NK-92 treated with Interleukin-12 subunit alpha and Interleukin-12 subunit beta, amount 100 ng/mL, for 24 hours (cell line): ENCODE measurements at places on chromosomes 3 and 15.

GRCh38 chr3:126481808-126482502 lies 6.3 kb upstream of the ZXDC start:
- DNase-seq: no peak

DNA sequence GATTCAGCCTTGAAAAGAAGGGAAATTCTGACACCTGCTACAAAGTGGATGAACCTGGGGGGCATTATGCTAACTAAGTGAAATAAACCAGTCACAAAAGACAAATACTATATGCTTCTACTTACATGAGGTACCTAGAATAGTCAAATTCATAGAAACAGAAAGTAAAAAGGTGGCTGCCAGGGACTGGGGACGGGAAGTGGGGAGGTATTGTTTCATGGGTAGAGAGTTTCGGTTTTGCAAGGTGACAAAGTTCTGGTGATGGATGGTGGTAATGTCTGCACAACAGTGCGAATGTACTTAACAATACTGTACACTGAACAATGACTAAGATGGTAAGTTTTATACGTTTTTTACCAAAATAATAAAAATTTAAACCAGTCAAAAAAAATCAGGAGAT lies 4.8 kb downstream of the IDH2 start:
- peak; percentile 54 for DNase-seq

DNA sequence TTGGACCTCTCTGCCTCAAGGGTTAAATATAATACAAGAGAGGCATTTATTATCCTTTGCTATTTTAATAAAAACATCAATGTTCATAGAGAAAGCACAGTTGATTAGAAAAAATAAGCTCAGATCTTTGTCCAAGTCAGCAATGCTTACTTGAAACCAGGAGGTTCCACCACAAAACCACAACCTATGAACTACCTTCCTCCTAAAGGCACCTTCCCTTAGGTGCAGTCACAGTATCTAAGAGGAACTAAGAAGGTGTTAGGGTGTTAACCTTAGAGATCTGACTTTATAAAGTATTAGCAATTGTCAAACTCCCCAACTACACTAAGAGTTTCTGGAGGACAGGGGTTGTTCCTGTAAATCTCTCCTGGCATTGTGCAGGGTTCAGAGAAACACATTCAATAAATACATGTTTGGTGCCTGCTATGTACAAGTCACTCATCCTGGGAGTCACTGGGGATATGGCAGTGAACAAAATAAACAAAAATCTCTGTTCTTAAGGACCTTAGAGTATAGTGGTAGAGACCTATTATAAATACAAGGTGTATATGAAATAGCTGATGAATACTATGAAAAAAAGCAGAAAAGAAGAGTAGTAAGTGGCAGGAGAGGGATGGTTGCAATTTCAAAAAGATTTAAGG lies 208.6 kb downstream of the NFKBIZ start:
- DNase-seq: no peak

- DNase-seq: no peak
These were observed 39.0 kb downstream of the GPR160 start for GRCh38 chr3:170076715-170077238.

DNA sequence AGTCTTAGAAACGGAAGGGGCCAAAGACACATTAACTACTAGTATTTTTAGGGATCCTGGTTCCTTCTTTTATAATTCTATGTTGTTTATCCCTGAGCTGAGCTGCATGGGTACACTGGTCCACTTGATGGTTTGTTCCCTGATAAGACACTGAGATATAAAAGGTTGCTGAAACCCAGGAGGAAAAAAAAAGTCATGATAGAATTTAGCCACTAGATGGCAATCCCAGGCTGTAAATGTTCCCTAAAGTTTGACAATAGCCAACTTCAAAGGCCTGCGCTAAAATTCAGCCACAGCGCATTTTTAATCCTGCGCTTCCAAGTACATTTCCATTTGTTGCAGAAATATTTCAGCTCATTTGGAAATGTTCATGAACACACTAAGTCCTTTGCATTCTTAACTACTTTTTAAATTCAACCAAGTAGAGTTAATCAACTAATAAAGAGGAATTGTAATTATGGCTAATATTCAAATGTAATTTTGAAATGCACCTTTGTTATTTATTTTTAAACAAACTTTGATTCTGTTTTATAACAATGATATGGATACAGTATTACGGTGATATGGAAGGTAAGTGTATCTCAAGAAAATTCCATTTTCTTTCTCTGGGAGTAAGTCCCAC lies 249.3 kb upstream of the FEZF2 start:
- no peak for DNase-seq

DNA sequence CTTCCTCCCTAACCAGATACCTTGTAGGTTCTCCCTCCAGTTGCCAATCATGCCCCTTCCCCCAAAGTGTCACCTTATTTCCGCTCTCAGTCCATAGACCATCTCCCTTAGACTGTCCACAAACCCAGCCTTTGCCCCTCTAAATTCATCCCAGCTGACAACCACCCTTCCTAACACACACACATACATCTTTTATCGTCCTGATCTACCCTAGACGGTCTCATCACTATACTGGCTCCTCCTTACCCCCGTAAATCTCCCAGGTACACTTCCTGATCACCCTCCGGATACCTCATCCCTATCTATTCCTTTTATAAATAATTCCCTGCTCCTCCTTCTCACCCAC lies 828 bp downstream of the THOC7 start:
- no peak for DNase-seq

- no peak for DNase-seq
These were observed 203.0 kb downstream of the ARRDC4 start for GRCh38 chr15:98163319-98164045.

- no peak for DNase-seq
These were observed 37.3 kb downstream of the TMOD3 start for GRCh38 chr15:51866751-51867150.

DNA sequence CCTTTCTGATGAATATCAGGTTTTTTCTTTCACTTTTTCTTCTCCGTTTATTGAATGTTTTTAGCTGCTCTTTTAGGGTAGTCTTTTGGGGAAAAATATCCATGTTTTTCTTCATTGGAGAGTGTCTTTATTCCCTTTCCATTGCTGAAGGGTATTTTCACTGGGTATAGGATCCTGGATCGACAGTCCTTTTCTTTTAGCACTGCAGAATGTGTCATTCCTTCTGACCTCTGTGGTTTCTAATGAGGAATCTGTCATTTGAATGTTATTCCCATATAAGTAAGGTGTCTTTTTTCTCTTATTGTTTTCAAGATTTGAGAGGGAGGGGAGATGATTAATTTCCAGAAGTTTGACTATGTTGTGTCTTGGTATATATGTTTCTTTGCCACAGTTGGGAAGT lies 96.8 kb downstream of the BBX start:
- DNase-seq: no peak

DNA sequence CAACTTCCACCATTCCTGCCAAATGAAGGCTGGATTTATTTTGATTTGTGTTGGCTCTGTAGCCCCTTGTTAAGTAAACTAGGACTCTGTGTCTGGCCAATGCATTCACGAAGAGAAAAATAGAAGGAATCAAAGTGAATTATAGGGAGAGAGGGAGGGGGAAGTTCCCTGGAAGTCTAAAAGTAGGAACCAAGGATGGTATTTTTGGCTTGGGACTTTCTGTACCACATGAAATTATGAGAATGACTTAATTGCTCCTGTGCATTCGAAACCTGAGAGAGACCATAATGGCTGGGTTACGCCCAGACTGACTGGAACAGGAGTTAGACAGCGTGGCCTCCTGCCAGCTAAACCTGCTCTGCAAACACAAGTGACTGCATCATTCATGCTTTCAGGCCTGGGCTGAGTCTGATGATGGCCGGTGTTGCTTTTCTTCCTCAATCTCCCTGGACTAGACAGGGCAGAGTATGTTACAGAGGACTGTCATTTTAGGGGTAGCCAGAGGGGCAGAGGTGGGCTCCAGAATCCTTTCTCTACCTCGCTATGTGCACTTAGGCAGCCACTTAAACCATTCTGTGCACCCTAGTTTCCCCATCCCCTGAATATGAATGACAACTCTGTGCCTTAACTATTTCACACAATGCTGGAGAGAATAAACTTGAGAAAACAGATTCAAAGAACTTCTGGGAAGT lies 58.9 kb downstream of the MYO1E start:
- DNase-seq: no peak

DNA sequence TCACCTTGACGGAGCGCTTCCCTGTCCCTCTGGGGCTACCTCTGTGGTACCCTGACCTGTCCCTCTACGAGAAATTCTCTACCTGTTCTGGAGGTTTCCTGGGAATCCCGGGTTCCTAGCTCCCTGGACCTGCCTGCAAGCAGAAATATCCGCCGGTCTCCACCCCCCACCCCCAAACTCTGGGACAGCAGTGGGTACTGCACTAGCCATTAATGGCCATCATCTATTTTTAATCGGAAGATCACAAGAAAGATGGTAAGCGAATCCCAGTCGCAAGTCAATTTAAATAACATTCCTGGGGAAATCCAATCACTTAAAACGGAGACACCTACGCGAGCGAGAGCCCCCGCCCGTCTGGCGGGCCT lies 429 bp upstream of the C3orf80 start:
- DNase-seq: no peak

GRCh38 chr3:185205865-185206264 lies 48.0 kb downstream of the EHHADH start:
- DNase-seq: no peak

GRCh38 chr15:90316139-90316538 lies 35.9 kb upstream of the ZNF774 start:
- DNase-seq: no peak

DNA sequence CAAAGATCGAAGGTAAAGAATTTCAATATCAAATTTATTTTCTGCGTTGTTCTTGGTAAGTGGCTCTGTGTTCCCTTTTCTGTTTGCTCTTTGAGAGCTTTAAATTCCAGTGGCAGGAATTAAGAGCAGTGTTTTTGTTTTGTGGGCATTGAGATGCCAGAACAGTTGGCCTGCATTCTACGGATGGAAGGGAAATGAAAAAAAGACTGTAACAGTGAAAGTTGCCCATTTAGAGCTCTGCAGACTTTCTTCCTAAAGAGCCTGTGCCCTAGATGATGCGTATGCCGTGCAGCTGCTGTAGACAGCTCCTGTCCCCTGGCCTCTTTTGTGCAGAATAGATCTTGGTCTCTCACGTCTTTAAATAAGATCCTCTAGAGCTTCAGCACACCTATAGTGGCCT lies 58.8 kb downstream of the KAT2B start:
- no peak for DNase-seq

DNA sequence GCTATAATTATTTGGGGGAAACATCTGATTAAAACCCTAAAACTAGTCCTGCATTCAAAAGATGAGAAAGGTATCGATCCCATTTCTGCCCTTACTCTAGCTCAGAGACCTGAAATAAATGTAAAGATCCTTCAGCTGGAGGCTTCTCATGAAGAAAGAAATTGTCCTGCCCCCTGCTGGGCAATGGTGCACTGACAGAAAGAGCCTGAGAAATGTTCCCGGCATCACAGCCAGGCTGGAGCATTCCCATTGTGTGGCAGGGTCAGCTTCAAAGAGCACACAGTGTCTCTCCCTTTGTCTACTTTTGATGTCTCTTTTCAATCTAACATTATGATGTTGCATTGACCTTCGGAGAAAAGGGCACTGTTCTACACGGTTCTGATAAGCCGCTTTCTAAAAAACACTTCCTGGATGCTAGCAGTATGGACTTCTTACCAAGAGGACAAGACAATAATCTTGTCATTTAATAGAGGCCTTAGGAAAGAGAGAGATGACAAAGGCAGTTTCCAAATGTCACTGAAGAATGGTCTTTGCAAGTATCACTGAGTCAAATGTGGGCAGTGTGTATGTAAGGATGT lies 287.5 kb downstream of the MAGI1 start:
- no peak for DNase-seq

GRCh38 chr3:72157748-72158638 lies 373.0 kb upstream of the PROK2 start:
- DNase-seq: no peak

DNA sequence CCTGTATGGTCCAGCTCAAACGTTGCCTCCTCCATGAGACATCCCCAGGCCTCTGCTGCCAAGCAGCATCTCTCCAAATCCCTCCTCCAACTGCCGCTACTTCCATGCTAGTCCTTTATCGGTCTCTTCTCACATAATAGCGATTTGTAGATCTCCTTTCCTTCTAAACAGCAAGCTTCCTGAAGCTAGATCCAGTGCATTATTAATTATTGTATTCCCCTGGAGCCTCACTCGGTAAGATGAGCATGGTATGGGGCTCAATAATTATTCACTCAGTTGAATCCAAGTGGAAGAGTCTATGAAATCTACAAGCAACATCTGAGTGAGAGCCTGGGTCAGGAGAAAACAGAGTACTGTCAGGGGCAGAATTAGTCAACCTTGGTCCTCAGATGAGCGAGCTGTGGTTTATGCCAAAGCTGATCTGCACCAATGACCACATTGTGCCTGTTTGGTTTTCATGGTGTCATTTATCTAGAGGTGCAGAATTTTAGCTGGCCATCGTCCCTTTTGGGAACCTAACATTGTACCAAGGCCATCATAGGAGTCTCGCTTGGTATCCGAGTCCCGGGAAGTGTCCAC lies 93.8 kb upstream of the UBE2E1 start:
- DNase-seq: no peak

DNA sequence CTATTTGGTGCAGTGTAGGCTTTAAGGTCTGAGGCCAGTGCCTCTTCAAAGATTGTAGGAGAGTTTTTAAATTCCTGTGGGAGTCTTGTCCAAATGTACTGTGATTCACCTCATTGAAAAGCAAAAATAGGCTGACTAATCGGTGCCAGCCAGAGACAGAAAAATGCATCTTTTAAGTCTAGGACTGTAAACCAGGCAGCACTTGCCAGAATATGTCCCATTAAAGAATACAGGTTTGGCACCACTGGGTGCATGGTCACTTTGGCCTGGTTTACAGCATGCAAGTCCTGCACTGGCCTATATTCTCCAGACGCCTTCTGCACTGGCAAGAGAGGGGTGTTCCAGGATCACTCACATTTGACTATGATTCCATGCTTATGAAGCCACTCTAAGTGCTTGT lies 20.3 kb upstream of the NOX5 start:
- DNase-seq: no peak

GRCh38 chr3:121662742-121663141 lies 2.0 kb upstream of the HCLS1 start:
- DNase-seq: no peak

- no peak for DNase-seq
These were observed 60.5 kb downstream of the SENP2 start for GRCh38 chr3:185646382-185647133.
